ENCODE measurements at places on chromosomes 4 and X. TPM values are rescaled to one million over a fixed set of nuclear protein-coding genes. Genes with fewer than 3 reads are reported as not detected.

DNA sequence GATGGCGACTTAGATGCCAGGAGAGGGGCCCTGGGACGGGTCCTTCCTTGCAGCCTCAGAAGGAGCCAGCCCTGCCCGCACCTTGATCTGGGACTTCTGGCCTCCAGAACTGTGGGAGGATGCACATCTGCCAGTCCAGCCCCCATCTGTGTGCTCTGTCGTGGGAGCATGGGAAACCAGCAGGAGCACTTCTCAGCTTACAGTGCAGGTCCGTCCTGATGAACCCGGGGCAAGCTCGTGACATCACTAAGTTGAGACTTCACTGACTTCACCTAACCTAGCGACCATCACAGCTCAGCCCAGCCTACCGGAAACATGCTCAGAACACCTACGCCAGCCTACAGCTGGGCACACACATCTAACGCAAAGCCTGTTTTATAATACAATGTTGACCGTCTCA lies 38.1 kb downstream of the ABLIM2 start:
- no peaks in the 10 kb centered on the region for H3K36me3 ChIP-seq
- no peak overlapping the region for H3K27ac ChIP-seq
- peaks cover 6% of the 10 kb centered on the region for H3K27me3 ChIP-seq
- H3K4me1 ChIP-seq = no peaks in the 10 kb centered on the region
- no peak for DNase-seq
- no peak overlapping the region for H3K4me3 ChIP-seq

The SORCS2 gene
- 2.2 TPM for total RNA-seq

The SLC26A1 gene
- total RNA-seq = 2.6 TPM

DNA sequence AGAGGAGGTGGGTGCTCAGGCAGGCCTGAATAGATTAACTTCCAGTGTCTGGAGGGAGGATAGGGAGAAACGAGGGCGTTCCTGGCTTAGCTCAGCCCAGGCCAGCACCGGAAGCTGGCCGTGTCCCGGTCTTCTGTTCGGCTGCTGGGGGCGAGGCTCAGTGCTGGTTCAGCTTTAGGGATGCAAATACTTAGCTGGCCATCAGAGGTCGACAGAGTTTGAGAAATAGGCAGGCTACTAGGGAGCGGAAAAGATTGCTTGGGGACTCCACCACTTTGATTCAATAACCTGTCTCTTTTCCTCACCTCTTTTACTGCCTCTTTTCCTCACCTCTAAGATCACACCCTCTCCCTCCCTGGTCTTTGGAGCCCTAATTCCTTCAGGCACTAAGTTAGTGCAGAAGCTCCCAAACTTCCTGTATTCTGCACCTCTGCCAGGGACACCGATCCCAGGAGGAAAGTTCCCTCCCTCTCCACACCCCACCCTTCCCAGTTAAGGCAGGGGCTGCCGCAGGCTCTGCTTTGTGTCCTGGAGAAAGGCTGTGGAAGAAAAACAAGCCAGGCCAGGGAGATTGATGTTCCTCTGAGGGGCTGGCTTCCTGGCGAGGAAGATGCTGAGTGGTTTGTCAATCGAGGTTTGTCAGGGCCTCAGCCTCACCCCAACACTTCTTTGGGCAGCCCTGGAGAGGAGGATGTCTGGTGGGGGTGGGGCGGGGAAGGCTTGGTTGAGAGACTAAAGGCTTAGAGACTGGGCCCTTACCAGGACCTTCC lies 6.0 kb upstream of the EFNB1 start:
- DNase-seq = no peak
- H3K36me3 ChIP-seq = no peaks in the 10 kb centered on the region
- H3K27ac ChIP-seq = no peak overlapping the region
- no peaks in the 10 kb centered on the region for H3K27me3 ChIP-seq
- peaks cover 2% of the 10 kb centered on the region for H3K4me1 ChIP-seq

GRCh38 chr4:54543088-54543795 lies 114.5 kb upstream of the KIT start:
- no peak for DNase-seq
- no peak overlapping the region for H3K4me3 ChIP-seq
- peaks cover 24% of the 10 kb centered on the region for H3K27me3 ChIP-seq
- peaks cover 29% of the 10 kb centered on the region for H3K4me1 ChIP-seq
- no peak overlapping the region for H3K27ac ChIP-seq

The HAND2 gene
- total RNA-seq = 3.9 TPM

DNA sequence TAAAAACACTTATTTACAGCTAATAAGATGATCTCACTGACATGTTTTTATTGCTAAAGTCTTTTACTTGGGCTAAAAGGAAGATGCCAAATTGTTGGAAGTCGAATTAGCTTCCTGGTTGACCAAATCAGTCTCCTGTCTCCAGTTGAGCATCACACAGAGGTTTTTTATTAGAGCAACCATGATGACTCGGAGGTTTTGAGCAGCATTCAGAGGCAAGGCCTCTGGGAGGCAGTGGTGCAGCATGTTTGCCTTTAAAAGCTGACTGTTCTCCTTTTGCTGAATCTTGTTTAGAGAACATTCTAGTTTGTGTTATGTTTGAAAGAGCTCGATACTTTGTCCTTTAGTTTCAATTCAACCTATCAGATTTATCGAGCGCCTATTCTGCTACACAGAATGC lies 2.1 kb downstream of the UCHL1 start:
- peaks cover 15% of the 10 kb centered on the region for H3K4me1 ChIP-seq
- peaks cover 15% of the 10 kb centered on the region for H3K27me3 ChIP-seq
- H3K36me3 ChIP-seq = peaks cover 15% of the 10 kb centered on the region
- no peak for DNase-seq
- H3K4me3 ChIP-seq = peak overlapping the region; percentile 88

DNA sequence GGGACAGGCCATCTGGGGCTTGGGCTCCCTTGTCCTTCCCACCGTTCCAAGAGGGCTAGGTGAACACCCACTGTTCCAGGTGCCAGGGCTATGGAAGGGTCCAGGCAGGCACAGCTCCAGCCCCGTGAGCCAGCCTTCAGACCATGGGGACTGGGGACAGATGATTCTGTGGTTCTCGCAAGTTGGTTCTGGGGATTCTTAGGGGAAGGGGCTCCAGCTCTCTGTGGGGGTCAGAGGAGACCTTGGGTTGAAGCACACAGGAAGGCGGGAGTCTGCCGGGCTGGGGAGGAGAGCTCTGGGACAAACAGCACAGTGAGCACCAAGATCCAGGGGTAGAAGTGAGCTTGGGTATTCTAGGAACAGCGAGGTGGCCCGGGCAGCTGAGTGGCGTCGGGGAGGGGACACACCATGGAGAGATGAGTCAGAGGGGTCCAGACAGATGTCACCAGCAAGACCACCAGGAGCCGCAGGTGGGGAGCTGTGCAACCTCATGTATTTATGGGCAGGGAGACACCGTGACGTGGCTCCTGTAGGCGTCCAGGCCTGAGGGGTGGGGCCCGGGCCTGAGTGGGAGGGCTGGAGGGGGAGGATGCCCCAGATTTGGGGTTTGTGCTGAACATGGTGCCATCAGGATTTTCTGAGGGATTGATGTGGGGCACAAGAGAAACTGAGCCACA lies 48.8 kb upstream of the HMX1 start:
- no peaks in the 10 kb centered on the region for H3K4me1 ChIP-seq
- DNase-seq = peak; percentile 2
- H3K36me3 ChIP-seq = no peaks in the 10 kb centered on the region
- no peak overlapping the region for H3K4me3 ChIP-seq
- H3K27me3 ChIP-seq = peaks cover 24% of the 10 kb centered on the region

GRCh38 chrX:40153345-40154249 lies 55.8 kb upstream of the BCOR start:
- peaks cover 10% of the 10 kb centered on the region for H3K4me1 ChIP-seq
- DNase-seq = no peak
- peaks cover 32% of the 10 kb centered on the region for H3K27me3 ChIP-seq
- peaks cover 3% of the 10 kb centered on the region for H3K36me3 ChIP-seq

DNA sequence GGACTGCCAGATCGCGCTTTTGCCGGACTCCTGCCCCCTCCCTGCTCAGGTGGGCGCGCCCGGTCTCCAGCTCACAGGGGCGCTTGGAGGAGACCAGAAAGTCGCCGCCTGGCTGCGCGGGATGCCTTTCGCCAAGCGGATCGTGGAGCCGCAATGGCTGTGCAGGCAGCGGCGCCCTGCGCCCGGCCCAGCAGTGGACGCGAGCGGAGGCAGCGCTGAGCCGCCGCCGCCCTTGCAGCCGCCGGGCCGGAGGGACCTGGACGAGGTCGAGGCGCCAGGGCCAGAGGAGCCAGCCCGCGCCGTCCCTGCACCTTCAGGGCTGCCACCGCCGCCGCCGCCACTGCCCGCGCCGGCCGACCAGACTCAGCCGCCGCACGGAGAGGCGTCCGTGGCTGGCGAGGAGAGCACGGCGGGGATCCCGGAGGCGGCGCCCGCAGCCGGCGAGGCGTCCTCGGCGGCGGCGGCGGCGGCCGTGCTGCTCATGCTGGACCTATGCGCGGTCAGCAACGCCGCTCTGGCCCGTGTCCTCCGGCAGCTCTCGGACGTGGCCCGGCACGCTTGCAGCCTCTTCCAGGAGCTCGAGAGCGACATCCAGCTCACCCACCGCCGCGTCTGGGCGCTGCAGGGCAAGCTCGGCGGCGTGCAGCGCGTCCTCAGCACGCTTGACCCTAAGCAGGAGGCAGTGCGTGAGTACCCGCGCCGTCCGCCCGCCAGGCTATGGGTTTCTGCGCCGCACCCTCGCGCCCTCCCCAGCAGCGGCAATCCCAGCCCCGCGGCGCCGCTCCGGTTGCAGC lies 834 bp downstream of the NHS start:
- peaks cover 15% of the 10 kb centered on the region for H3K27me3 ChIP-seq
- peak overlapping the region; percentile 89 for H3K4me3 ChIP-seq
- peak overlapping the region; percentile 40 for H3K27ac ChIP-seq
- H3K36me3 ChIP-seq = peaks cover 12% of the 10 kb centered on the region
- peaks cover 18% of the 10 kb centered on the region for H3K4me1 ChIP-seq

The TRPC3 gene
- 0.84 TPM for total RNA-seq

GRCh38 chr4:33785843-33786242 lies 2458.5 kb downstream of the ARAP2 start:
- no peaks in the 10 kb centered on the region for H3K27me3 ChIP-seq
- H3K4me1 ChIP-seq = peaks cover 1% of the 10 kb centered on the region
- no peak overlapping the region for H3K27ac ChIP-seq
- H3K36me3 ChIP-seq = no peaks in the 10 kb centered on the region
- no peak overlapping the region for H3K4me3 ChIP-seq

The CAMK2D gene
- total RNA-seq = 72.2 TPM

DNA sequence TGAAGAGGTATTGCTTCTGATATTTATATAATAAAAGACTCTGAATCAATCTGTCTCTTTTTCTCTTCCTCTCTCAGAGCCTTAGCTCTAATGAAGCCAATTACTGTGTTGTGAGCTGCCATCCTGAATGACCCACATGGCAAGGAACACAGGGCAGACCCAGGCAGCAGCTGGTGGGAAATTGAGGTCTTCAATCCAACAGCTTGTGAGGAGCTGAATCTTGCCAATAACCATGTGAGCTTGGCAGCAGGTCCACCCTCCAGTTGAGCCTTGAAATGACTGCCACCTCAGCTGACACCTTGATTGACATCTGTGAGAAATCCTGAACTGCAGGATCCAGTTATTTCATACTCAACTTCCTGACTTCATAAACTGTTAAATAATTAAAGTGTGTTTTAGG lies 149.4 kb downstream of the NDST4 start:
- no peak overlapping the region for H3K4me3 ChIP-seq
- no peaks in the 10 kb centered on the region for H3K27me3 ChIP-seq
- no peaks in the 10 kb centered on the region for H3K36me3 ChIP-seq
- no peak for DNase-seq
- no peaks in the 10 kb centered on the region for H3K4me1 ChIP-seq
- no peak overlapping the region for H3K27ac ChIP-seq

The ZC4H2 gene
- total RNA-seq = 37.0 TPM

GRCh38 chrX:2490634-2491033 lies 10.1 kb downstream of the DHRSX start:
- no peaks in the 10 kb centered on the region for H3K27me3 ChIP-seq
- peaks cover 38% of the 10 kb centered on the region for H3K36me3 ChIP-seq
- H3K4me1 ChIP-seq = peaks cover 16% of the 10 kb centered on the region
- H3K27ac ChIP-seq = no peak overlapping the region

DNA sequence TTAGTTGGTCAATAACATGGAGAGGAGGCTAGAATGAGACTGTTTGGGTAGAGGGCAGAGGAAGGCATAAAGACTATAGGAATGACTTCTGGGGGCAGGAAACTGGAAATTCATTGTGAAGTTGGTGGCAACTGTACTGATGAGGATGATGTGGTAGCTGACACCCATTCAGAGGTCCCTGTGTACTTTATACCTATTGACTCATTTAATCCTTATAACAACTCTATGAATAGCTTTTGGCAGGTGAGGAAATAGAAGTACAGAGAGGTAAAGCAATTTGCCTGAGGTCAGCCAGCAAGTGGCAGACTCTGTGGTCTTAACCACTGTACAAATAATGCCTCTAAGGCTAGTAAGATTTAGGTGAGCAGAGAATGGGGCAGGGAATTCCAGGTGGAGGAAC lies 100.1 kb downstream of the GATB start:
- no peak for DNase-seq
- peaks cover 6% of the 10 kb centered on the region for H3K36me3 ChIP-seq
- H3K27ac ChIP-seq = no peak overlapping the region
- H3K4me3 ChIP-seq = no peak overlapping the region
- H3K27me3 ChIP-seq = no peaks in the 10 kb centered on the region
- H3K4me1 ChIP-seq = peaks cover 2% of the 10 kb centered on the region

GRCh38 chrX:150548684-150549083 lies 19.7 kb upstream of the MTM1 start:
- DNase-seq = no peak
- H3K36me3 ChIP-seq = no peaks in the 10 kb centered on the region
- no peak overlapping the region for H3K27ac ChIP-seq
- H3K4me1 ChIP-seq = no peaks in the 10 kb centered on the region

- DNase-seq = no peak
- no peaks in the 10 kb centered on the region for H3K4me1 ChIP-seq
- H3K36me3 ChIP-seq = peaks cover 8% of the 10 kb centered on the region
- H3K4me3 ChIP-seq = no peak overlapping the region
Measured at GRCh38 chrX:135275973-135276372, 24.1 kb downstream of the ETDA start.

The CENPVL1 gene
- 1.4 TPM for total RNA-seq

The MBNL3 gene
- total RNA-seq = 9.7 TPM

- DNase-seq = no peak
- H3K4me3 ChIP-seq = no peak within 1 kb of the TSS
- H3K4me1 ChIP-seq = peaks cover 11% of the 10 kb centered on the region
- H3K27ac ChIP-seq = no peak within 1 kb of the TSS
- H3K27me3 ChIP-seq = peaks cover 74% of the 10 kb centered on the region
Measured at GRCh38 chr4:26490111-26490959, at the start of gene CCKAR. Gene CCKAR, minus strand, starts transcription at chr4:26490484. Its CDS starts 217 bp downstream, at chr4:26490267.

Measured in progenitor cell of endocrine pancreas (in vitro differentiated cells).